Naive thymus-derived CD4-positive, alpha-beta T cell (primary cell): ENCODE measurements at places on chromosomes 2 and 18. TPM values are rescaled to one million over a fixed set of nuclear protein-coding genes. Genes with fewer than 3 reads are reported as not detected.
A peak's percentile ranks its signal among the peaks of the same experiment; 100 is the strongest.

ESPNL gene
- total RNA-seq: 0.07 TPM

AMER3 gene
- total RNA-seq: not detected

RFX8 gene
- 0.24 TPM for total RNA-seq

DNA sequence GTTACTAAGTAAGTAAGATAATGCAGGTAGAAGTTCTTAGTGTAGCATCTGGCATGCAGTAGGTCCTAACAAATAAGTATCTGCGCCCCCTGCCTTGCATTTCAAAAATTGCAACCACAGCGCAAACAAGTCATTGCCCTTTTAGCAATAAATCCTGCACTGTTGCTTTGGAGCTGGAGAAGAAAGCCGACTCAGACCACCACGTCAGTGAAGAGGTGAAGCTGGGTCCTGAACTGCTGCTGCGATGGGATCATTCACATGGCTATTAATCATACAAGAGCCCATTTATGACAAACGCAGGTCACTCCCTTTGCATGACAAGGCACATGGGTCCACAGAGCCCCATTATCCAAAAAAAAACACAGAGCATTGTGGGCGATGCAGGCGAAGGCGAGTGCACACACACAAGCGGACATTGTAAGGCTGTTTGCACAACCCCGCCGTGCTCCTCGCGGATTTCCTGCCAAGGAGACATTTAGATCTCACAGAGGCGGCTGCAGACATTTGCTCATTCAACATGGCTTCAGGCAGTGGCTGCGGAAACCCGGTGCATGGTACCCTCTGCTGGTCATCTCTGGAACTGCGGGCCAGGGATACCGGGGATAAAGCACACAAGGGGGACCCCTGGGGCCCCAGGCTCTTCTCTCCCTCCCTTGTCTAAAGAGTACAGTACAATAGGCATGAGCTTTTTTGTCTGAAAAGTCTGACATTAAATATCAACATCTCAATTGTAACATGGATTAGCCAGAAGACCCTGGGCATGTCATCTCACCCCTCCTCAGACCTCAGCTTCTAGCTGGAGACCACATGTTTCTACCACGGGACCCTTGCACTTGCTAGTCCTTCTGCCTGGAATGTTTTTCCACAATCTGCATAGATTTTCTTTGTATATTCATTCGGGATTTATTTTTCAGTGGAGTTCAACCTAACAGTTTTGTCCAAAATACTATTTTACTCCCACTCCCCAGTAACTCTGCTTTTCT, 56.7 kb downstream of the CYRIA start:
- peak overlapping the region; percentile 78 for H3K4me3 ChIP-seq
- H3K36me3 ChIP-seq: no peaks in the 10 kb centered on the region
- peak; percentile 74 for DNase-seq
- H3K4me1 ChIP-seq: no peaks in the 10 kb centered on the region

GRCh38 chr2:199469514-199470360, 12.0 kb upstream of the SATB2 start:
- peaks cover 9% of the 10 kb centered on the region for H3K27me3 ChIP-seq
- H3K36me3 ChIP-seq: no peaks in the 10 kb centered on the region
- H3K27ac ChIP-seq: no peak overlapping the region
